ENCODE measurements at places on chromosomes 7 and 10. TPM values are rescaled to one million over a fixed set of nuclear protein-coding genes. Genes with fewer than 3 reads are reported as not detected.

The KCNH2 gene
- 26.9 TPM for polyA plus RNA-seq

The ASZ1 gene
- polyA plus RNA-seq: not detected

DNA sequence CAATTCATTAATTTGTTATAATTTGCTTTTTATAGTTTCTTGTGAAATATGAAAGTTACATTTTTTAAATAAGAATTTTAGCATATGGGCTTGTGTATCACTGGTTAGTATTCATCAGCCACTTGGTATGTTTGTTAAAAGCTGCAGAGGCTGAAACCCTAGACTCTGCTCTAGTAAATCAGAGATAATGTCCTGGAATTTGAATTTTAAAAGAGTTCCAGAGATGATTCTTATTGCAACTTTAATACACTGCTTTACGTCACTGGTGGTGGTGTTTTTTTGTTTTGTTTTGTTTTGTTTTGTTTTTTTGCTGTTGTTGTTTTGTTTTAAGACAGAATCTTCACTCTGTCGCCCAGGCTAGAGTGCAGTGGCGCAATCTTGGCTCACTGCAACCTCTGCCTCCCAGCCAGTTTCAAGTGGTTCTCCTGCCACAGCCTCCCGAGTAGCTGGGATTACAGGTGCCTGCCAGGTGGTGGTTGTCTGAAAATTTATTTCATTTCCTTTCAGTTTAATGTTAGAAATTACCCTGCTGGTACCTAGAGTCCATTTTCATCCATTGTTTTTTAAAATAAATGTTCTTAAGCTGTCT is 43.8 kb downstream of the PTPN12 start:
- DNase-seq: no peak

The NDUFA5 gene
- polyA plus RNA-seq: 129 TPM

DNA sequence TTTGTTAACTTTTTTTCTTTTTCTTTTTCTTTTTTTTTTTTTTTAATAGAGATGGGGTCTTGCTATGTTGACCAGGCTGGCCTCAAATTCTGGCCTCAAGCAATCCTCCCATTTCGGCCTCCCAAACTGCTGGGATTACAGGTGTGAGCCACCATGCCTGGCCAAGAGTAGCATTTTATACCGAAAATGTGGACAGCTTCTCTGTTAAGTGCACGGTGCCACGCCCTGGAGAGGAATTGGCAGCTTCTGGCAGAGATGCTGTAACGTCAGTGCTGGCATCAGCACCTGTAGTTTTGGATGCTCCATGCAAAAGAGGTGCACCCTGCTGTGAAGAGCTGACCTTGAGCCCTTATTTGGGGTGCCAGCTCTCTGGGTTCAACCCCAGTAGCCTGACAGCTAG is 18.2 kb downstream of the IL15RA start:
- no peak for DNase-seq

The NUTM2B gene
- polyA plus RNA-seq: 2.8 TPM

The RADIL gene
- 4.4 TPM for polyA plus RNA-seq

The ZNF117 gene
- polyA plus RNA-seq: 12.7 TPM

The GPRIN2 gene
- polyA plus RNA-seq: 0.57 TPM

- no peak for DNase-seq
Observed at GRCh38 chr10:6912929-6913328, 332.9 kb upstream of the PRKCQ start.

The MRM2 gene
- 25.4 TPM for polyA plus RNA-seq

GRCh38 chr10:127384532-127384931 is 164.6 kb upstream of the NPS start:
- DNase-seq: no peak

The PFKFB3 gene
- 12.4 TPM for polyA plus RNA-seq

The CRYGN gene
- not detected for polyA plus RNA-seq

The ZNF365 gene
- 0.17 TPM for polyA plus RNA-seq

DNA sequence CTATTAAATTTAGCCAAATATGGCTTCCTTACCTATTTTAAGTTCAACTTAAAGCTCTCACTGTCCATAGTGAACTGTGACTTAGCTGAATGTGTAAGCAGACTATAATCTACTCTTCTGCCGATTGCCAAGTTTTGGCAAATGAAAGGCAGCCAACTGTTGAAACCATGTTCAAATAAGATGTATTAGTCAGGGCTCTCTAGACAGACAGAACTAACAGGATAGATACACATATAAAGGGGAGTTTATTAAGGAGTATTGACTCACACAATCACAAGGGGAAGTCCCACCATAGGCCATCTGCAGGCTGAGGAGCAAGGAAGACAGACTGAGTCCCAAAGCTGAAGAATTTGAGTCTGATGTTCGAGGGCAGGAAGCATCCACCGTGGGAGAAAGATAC is 837.7 kb upstream of the AUTS2 start:
- DNase-seq: no peak

The NRP1 gene
- polyA plus RNA-seq: 140 TPM

- peak; percentile 55 for DNase-seq
Observed at GRCh38 chr10:31130406-31130805, 98.7 kb upstream of the ZNF438 start.

The IQUB gene
- 0.28 TPM for polyA plus RNA-seq

The AMPH gene
- polyA plus RNA-seq: 8.5 TPM

The PSMA2 gene
- polyA plus RNA-seq: 136 TPM

The ARHGAP19 gene
- 10.9 TPM for polyA plus RNA-seq

DNA sequence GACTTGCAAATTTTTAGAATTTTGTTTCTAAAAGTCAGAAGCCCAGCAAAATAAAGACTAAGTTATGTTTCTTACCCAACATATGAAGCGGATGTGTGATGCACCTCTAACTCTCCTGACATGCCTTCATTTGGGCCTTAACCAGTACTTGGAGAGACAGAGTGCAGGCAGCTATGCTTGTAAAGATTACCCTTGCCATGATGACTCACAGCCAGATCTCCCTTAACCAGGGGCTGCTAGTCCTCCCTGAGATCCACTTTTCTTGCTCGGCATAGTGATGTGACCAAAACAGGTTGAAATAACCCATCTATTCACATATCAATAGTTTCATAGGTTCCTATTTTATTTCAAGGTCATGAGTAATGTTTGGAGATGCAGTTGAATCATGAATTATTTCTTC is 43.6 kb downstream of the PPP1R3A start:
- DNase-seq: no peak

GRCh38 chr10:58177362-58177947 is 90.2 kb downstream of the IPMK start:
- peak; percentile 32 for DNase-seq

DNA sequence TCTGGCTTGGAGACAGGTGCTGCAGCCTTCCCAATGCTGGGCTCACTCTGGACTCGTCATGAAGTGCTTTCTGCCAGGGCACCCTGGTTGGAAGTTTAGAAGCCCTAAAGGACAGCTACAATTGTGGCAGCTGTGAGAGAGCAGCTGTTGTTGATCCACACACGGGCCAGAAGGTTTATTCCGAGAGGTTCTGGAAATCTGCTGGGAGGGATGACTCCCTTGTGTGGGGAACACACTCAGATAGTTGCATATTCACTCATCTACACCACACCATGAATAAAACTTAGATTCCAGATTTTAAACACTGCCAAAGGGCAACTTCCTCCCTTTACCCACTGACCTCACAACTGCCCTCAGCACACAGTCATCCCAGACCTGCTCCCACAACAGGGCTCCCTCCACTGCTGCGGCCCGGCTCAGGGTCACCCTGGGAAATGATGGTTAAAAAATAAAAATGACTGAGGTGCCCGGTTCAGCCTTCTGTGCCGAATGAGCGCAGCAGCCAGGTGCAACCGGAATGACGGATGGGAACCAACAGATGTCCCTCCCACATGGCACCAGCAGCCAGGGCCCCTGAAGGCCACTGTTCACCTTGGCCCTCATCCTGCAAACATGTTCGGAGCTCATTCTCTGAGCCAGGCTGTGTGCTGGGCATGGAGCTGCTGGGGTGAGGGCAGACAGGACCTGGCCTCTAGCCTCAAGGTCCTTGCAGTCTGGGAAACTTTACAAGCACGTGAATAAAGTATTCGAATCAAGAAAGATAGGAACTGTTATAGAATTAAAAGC is 40.2 kb downstream of the ASB13 start:
- DNase-seq: peak; percentile 87
